ENCODE measurements at places on chromosomes 12 and 14.

DNA sequence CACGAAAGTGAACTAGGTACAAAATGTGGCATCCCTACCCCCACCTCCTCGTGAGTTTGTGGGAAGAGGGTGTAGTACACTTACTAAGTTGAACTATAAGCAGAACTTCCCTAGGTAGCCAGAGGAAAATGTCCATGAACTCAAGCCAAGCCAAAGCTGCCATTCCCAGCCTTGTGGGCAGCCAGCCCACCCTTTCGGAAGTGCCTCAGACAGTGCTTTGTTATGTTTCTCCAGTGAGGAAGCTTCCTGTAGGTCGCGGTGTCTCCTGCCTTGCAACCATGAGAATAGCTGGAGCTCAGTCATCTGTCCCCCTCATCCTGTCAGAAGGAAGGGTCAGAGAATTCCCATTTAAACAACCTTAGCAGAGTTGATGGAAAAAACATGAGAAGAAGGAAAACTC is 266.9 kb downstream of the DUSP6 start:
- DNase-seq, result no peak

DNA sequence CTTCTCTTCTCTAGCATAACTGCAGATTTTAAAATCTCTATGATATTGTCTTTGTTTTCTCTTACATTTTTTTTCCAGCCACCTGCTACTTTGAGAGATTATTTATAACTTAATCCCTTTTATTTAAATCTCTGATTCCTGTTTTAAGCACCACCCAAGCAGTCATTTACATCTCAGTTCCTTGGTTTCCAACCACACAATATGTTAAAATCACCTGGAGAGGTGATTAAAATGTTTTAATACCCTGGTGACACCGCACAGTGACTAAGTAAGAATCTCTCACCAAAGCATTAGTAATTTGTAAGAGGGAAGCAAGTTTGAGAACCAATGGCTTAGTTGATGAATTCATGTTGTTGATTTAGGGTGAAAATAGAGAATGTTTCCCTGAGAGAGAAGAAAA is 849.8 kb downstream of the TMTC2 start:
- DNase-seq, result no peak

GRCh38 chr14:106269029-106269428 is 742.6 kb downstream of the TMEM121 start:
- DNase-seq, result no peak

DNA sequence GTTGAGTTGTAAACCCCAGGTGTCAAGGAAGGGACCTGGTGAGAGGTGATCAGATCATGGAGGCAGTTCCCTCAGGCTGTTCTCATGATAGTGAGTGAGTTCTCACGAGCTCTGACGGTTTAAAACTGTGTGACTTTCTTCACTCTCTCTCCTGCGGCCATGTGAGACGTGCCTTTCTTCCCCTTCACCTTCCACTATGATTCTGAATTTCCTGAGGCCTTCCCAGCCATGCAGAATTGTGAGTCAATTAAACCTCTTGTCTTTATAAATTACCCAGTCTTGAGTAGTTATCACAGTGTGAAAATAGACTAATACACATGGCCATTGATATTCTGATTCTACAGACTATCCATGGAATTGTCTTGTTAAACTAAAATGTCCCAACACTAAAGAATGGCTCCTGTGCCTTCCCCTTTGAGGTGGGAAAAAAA is 85.6 kb downstream of the SLC2A13 start:
- no peak for DNase-seq

- no peak for DNase-seq
Measured at GRCh38 chr14:50035214-50035613, 81.2 kb downstream of the VCPKMT start.

- no peak for DNase-seq
Measured at GRCh38 chr12:95637471-95638155, 86.3 kb upstream of the USP44 start.

- DNase-seq, result no peak
Measured at GRCh38 chr12:112140728-112141127, 15.4 kb downstream of the TRAFD1 start.

DNA sequence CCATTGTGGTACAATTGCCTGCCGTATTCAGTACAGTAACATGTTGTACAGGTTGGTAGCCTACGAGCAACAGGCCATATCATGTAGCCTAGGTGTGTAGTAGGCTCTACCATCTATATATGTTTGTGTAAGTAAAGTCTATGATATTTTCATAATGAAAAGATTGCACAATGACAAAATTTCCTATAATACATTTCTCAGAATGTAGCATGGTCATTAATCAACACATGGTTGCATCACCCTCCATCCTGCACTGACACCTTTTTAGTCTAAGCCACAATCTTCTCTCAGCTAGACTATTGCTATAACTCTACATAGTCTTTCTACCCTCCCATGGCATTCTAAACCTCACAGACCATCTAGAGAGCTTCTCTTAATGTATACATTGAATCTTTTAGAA is 158.5 kb upstream of the HMGA2 start:
- no peak for DNase-seq

DNA sequence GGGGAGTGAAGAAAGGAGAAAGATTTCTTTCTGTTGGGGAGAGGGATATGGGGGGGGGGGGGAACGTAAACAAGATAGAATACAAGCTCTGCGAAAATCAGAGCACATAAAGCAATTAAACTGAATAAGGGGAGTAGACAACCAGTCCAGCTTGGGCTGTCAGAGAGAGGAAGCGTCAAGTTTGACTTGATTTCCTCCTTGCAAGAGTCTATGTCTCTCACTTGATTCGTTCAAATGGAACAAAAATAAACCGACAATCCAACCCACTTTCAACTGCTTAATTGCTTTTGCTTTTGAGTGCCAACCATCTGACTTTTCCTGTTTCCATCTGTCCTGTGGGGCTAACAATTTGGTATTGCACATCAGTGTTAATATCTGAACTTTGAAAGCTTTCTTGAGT is 942 bp downstream of the SYT1 start:
- DNase-seq, result no peak

- DNase-seq, result no peak
Measured at GRCh38 chr12:88432531-88433490, 147.5 kb downstream of the KITLG start.
